ENCODE measurements at places on chromosomes 6 and 20.

DNA sequence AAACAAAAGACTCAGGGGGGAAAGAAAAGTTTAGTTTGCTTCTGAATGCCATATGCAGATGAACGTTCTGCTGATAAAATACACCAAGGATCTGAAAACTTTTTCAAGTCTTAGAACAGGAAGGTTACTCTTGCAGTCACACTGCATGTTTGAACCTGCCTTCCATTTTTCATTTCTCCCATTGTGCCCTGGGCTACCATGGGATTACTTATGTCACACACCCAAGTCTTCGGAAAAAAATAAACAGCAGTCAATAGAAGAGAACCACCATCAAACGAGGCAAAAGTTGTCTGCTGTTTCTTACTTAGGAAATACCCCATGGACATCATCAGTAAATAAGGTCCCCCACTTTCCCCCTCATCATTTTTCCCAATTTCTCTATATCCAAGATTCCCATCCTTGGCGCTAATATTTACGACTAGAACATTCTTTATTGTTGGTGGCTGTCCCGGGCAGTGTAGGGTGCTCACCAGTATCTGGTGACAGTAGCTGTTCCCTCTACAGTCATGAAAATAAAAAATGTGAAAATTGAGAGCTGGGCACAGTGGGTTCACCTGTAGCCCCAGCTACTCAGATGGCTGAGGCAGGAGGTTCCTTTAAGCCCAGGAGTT lies 202.5 kb downstream of the BCAS1 start:
- no peak for DNase-seq

- DNase-seq = no peak
These were observed 173.9 kb downstream of the EPM2A start for GRCh38 chr6:145561095-145562072.

- DNase-seq = no peak
These were observed 8.5 kb downstream of the TPD52L2 start for GRCh38 chr20:63873477-63873971.

DNA sequence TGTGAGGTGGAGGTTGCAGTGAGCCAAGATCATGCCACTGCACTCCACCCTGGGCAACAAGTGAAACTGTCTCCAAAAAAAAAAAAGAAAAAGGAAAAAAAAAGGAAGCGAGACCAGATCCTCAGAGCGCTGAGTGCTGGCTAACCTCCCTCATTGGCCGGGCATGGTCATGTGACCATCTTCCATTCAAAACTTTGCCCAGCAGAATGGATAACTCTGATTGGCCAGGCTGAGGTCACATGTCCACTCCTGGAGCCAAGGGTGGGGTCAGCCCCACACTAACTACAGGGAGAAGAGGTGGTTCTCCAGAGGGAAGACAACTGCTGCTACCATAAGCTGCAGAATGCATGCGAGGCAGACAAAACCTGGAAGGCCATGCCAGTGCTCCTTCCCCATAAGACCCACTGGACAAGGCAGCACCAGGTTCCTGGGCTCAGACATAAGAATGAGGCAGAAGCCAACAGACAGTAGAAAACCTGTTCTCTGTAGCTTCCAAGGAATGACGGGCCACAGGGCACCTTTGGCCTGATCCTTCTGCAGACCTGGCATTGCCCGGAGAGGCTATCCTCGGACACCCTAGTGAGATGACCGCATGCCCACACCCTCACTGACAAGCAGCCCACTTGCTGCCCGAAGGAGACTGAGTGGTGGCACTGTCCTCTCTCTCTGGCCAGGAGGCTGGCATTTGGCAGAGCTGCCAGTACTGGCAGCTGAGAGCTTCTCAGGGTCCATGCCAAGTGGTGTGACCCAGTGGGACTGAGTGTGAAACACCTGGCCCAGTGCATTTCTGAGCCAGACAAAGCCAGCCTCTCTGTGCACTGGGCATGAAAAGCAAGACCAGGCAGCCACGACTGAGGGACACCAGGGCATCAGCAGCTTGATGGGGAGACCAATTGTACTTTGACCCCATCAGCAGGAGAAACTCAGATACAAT lies 311.9 kb upstream of the SULF2 start:
- no peak for DNase-seq

- DNase-seq = no peak
These were observed 144.2 kb downstream of the BTBD9 start for GRCh38 chr6:38495518-38495917.

- peak; percentile 6 for DNase-seq
These were observed 1.2 kb downstream of the TPD52L1 start for GRCh38 chr6:125154761-125155135.

- no peak for DNase-seq
These were observed 250.1 kb downstream of the ATXN1 start for GRCh38 chr6:16511040-16511660.

GRCh38 chr20:16212790-16213189 lies 360.5 kb downstream of the KIF16B start:
- DNase-seq = no peak

- DNase-seq = no peak
These were observed 73.9 kb upstream of the RBM24 start for GRCh38 chr6:17207281-17207680.

DNA sequence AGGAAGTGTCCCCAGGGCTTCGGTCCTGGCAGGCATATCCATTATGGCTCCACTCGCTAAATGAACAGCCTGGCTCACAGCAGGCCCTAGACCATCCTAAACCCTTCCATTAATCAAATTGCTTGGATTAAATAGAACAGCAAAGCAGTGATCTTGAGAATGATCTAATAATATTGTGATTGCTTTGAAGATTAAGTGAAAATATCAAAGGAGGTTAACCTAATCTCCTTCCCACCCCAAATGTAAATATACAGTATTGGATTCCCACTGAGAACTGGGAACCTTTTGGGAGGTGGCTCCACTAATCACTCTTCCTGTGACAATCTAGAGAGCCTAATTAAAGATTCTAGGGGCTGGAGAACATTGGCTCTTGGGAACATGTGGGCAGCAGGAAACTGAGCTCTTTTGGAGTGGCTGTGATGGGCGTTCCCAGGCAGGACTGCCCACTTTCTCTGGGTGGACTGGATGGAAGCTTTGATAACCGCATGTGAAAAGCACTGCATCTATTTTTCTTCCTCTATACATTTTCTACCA lies 68.3 kb upstream of the FRMD1 start:
- no peak for DNase-seq

- DNase-seq = no peak
These were observed 11.7 kb upstream of the C6orf118 start for GRCh38 chr6:165321150-165321549.

DNA sequence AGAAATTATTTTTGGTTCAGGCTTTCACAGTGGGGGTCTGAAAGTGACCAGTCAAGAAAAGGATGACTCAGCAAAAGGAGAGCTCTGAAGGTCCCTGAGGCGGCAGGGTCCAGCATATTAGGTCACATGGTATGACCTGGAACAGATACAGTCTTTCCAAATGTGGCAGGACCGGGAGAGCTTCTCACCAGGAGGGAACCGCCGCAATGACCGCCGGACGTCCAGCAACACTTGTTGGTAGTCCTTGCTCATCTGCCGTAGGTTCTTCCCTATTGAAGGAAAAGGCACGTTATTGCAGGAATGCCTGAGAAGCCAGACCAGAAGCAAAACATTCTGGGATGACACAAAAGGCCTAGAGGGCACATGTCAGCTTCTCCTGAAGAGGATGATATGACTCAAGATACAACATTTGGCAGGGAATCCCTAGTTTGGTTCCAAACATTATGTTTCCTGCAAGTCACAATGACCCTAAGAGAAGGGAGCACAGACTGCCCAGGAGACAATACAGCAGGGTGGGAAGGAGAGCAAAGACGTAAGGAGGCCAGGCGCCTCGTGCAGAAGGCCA lies 17.4 kb downstream of the TBC1D20 start:
- DNase-seq = no peak

DNA sequence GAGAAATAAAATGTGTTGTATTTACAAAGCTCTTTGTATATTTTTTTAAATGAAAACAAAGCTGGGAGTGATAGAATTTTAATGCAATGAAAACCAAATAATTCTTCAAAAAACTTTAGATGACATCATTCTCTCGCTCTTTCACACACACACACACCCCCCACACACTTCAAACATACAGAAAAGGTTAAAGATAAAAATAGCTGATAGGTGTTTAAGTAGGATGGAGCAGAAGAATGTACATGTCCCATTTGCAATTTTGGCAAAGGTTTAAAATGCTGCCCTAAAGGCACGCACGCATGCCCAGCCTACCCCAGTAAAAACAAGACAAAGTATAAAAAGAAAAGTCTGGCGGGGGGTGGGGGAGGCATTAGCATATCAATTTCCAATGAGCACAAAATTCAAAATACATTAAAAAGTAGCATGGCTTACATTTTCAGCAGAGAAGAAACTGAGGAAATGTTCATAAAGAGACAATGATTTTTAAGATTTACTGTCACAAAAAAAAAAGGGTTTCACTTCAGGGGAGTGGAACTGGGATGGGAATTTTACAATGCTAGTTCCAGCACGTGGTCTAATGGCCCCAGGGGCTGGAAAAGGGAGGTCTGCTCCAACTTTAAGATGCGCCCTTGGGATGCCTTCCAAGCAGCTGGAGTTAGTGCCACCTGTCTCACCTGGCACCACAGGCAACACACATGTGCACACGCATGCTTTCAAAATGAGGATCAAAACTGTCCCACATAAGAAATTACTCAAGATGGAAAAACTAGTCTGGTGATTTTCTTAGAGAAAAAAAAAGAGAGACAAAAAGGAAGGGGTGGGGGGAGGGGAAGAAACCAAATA lies 55.1 kb upstream of the NFATC2 start:
- DNase-seq = no peak

- DNase-seq = no peak
These were observed 87.1 kb downstream of the CAP2 start for GRCh38 chr6:17480476-17480875.

DNA sequence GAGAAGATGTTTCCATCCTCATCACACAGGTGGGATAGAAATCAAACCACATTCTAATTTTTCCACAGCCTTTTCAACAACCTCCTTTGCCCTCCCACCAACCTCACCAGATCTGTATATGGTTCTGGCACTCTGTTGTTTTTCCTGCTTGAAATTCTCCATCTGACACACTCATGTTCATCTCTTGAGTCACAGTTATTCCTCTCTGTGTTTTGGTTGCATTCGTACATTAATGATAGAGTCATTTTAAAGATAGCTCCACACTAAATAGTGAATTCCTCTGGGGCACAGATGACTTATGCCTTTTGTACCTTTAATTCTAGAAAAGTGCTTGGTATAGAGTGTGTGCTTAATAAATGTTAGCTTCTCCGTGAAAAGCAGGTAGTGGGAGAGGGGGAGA lies 1.4 kb upstream of the GCLC start:
- no peak for DNase-seq

Measured in stimulated activated CD4-positive, alpha-beta T cell treated with anti-CD3 and anti-CD28 coated beads, TNF-alpha, amount 100 ng/mL, for 1 hour (primary cell).